ENCODE measurements at places on chromosomes 13 and 19. TPM values are rescaled to one million over a fixed set of nuclear protein-coding genes. Genes with fewer than 3 reads are reported as not detected.

- no peaks in the 10 kb centered on the region for H3K27me3 ChIP-seq
- no peak overlapping the region for H3K4me3 ChIP-seq
- no peaks in the 10 kb centered on the region for H3K36me3 ChIP-seq
- DNase-seq, result no peak
- H3K4me1 ChIP-seq, result no peaks in the 10 kb centered on the region
Observed at GRCh38 chr19:22901431-22902130, 69.5 kb downstream of the ZNF723 start.

GRCh38 chr13:114315074-114315785 lies 927 bp downstream of the CHAMP1 start:
- H3K36me3 ChIP-seq, result peaks cover 3% of the 10 kb centered on the region
- H3K27ac ChIP-seq, result peak overlapping the region; percentile 79
- DNase-seq, result peak; percentile 59
- peak overlapping the region; percentile 12 for H3K4me3 ChIP-seq
- H3K4me1 ChIP-seq, result peaks cover 63% of the 10 kb centered on the region
- H3K27me3 ChIP-seq, result no peaks in the 10 kb centered on the region

The CEACAM4 gene
- total RNA-seq, result 0.28 TPM

DNA sequence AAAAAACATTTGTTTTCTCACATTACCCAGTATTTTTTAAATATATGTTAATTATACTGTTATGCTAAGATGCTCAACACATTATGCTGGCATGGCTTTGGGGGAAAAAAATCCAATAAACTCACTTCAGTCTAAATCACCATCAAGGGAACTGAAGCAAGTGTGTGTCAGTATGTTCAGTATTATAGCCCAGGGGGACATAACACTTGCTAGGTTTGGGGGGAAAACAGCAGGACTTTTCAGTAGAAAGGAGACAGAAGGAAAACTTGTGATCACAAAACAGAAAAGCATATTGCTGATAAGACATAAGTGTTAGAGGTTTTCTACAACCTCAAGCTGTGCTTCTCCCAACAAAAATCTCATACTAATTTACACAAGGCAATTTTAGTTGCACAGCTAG lies 1759.9 kb upstream of the PCDH20 start:
- H3K27me3 ChIP-seq, result no peaks in the 10 kb centered on the region
- H3K4me1 ChIP-seq, result no peaks in the 10 kb centered on the region
- no peak overlapping the region for H3K4me3 ChIP-seq
- no peak for DNase-seq
- no peak overlapping the region for H3K27ac ChIP-seq
- H3K36me3 ChIP-seq, result no peaks in the 10 kb centered on the region

DNA sequence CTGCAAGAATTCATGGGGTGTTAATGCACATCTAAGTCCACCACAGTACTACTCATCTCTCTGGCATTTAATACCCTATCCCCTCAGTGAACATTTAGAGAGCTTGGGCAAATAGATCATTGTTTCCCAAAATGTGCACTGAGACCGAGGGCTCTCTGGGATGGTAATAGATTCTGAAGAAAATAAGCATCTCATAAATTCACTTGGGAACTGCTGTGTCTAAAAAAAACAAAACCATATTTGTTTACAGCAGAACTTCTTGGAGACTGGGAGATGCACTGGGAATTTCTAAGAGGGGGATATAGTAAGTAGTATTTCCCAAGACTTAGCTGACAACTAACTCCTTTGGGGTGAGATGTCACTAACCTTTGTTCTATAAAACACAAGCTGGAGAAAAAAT lies 58.4 kb downstream of the ENOX1 start:
- no peak for DNase-seq
- no peaks in the 10 kb centered on the region for H3K4me1 ChIP-seq
- H3K27me3 ChIP-seq, result no peaks in the 10 kb centered on the region
- no peak overlapping the region for H3K4me3 ChIP-seq
- no peak overlapping the region for H3K27ac ChIP-seq

The EPS8L1 gene
- total RNA-seq, result 2.2 TPM

DNA sequence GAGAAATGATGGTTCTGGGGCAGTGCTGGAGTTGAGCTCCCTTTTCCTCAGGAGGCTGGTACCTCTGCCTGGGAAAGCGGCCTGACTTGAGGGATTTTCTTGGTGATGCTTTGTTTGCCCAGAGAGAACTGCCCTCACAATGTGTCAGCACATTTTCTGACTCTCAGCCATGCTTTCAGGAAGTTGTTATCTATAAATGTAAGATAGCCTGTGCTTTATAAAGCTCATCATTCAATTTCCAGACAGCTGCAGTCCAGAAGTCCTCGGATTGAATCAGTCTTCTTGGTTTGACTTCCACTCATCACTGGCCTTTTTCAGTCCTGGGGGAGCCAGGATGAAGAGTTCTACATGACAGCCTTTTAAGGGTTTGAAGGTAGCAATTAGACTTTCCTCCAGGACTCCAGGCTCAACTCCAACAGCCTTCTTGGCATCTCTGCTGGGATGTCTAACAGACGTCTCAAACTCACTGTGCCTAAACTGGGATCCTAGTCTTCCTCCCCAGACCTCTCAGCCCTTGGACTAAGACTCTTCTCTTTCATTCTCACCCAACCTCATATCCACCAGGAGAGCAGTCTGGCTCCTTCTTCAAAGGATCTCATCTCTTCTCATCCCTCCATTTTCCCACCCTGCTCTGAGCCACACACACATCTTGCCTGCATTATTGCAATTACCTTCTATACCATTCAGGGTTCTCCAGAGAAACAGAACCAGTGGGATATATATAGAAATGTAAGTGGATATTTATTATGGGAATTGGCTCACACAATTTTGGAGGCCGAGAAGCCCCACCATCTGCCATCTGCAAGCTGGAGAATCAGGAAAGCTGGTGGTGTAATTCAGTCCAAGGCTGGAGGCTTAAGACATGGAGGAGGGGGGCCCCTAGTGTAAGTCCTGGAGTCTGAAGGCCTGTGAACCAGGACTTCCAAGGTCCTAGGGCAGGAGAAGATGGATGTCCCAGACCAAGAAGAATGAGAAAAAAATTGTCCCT lies 13.1 kb downstream of the ERICH6B start:
- no peak overlapping the region for H3K4me3 ChIP-seq
- no peak overlapping the region for H3K27ac ChIP-seq
- no peaks in the 10 kb centered on the region for H3K4me1 ChIP-seq

The SERP2 gene
- not detected for total RNA-seq

GRCh38 chr13:49454388-49455006 lies 10.4 kb downstream of the SETDB2 start:
- H3K4me3 ChIP-seq, result no peak overlapping the region
- H3K4me1 ChIP-seq, result peaks cover 41% of the 10 kb centered on the region
- no peak overlapping the region for H3K27ac ChIP-seq
- peak; percentile 55 for DNase-seq

GRCh38 chr13:45872566-45872965 lies 21.0 kb upstream of the SIAH3 start:
- H3K4me1 ChIP-seq, result no peaks in the 10 kb centered on the region
- H3K27me3 ChIP-seq, result no peaks in the 10 kb centered on the region
- no peaks in the 10 kb centered on the region for H3K36me3 ChIP-seq
- H3K27ac ChIP-seq, result no peak overlapping the region

DNA sequence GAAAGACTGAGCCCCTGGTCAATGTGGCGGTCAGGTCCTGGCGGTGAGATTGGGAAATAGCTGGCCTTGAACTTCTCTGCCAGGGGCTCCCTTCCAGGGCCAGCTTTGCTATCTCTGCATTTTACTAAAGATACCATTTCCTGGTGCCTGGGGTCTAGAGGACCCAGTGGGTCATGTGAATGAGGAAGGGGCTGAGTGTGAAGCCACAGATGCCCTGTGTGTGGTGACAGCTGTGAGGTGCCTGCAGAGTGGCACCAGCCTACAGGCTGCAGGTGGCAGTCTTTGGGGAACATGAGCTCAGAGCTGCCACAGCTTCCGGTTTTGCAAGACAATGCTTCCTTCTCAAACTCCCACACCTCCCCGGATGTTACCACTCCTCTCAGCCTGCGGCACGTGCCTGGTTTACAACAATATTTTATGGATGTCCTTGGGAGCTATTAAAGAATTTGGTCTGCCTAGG lies 5.2 kb upstream of the MLNR start:
- H3K4me3 ChIP-seq, result no peak overlapping the region
- DNase-seq, result peak; percentile 26
- peaks cover 18% of the 10 kb centered on the region for H3K27me3 ChIP-seq
- H3K36me3 ChIP-seq, result no peaks in the 10 kb centered on the region

DNA sequence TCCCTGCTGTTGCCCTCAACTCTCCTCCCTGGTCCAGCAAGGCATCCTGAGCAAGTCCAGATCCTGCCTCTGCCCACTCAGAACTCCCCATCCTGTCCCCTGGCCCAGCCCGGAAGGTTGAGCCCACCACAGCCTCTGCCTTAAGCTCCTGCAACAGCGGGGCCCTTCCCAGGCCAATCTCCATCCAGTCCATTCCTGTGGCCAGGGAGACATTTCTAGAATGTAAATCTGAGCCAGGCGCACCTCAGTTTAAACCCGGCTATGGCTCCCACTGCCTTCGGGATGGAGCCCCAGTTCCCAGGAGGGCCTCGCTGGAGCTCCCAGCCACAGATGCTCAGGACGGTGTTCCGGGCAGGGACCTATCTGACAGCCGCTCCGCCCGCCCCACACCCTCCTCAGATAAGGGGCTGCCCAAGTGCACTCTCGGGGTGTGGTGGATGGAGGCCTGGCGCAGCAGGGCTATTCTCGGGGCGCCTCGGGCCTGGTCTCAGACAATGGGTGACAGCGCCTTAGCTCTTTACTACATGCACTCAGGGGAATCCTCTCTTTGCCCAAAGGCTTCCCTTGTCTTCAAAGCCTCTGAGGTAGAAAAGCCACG lies 5.3 kb downstream of the TRAPPC6A start:
- H3K27me3 ChIP-seq, result no peaks in the 10 kb centered on the region
- H3K4me1 ChIP-seq, result peaks cover 69% of the 10 kb centered on the region
- peak overlapping the region; percentile 61 for H3K27ac ChIP-seq
- no peaks in the 10 kb centered on the region for H3K36me3 ChIP-seq
- H3K4me3 ChIP-seq, result peak overlapping the region; percentile 23

DNA sequence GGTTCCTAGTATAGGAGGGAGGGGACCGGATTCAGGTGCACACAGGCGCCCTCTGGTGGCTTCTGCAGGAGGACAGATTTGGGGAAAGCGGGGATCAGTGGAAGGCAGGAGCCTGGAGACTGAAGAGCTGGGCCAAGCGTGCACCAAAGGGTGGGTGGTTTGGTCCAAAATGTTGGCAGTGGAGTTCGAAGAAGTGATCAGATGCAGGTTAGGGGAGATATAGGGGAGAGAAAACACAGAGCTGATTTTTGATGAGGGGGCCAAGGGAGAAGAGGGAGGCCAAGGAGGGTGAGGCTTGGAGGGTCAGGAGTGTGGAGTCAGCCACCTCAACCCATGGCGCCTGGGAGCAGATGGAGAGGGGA lies 6.8 kb upstream of the CARM1 start:
- H3K27ac ChIP-seq, result no peak overlapping the region
- H3K36me3 ChIP-seq, result no peaks in the 10 kb centered on the region
- H3K27me3 ChIP-seq, result no peaks in the 10 kb centered on the region
- no peak overlapping the region for H3K4me3 ChIP-seq

- peaks cover 14% of the 10 kb centered on the region for H3K4me1 ChIP-seq
- no peak overlapping the region for H3K4me3 ChIP-seq
- H3K27ac ChIP-seq, result peak overlapping the region; percentile 92
- H3K27me3 ChIP-seq, result no peaks in the 10 kb centered on the region
- H3K36me3 ChIP-seq, result no peaks in the 10 kb centered on the region
Observed at GRCh38 chr19:53552001-53552721, 14.2 kb downstream of the ZNF331 start.

All from CD4-positive, alpha-beta memory T cell (primary cell).